Skin of body (tissue), 3 donors: ENCODE measurements at places on chromosomes 4 and X. TPM values are rescaled to one million over a fixed set of nuclear protein-coding genes. Genes with fewer than 3 reads are reported as not detected.

- no peak for DNase-seq
These were observed 1869.7 kb downstream of the PCDH7 start for GRCh38 chr4:32589853-32590252.

DNA sequence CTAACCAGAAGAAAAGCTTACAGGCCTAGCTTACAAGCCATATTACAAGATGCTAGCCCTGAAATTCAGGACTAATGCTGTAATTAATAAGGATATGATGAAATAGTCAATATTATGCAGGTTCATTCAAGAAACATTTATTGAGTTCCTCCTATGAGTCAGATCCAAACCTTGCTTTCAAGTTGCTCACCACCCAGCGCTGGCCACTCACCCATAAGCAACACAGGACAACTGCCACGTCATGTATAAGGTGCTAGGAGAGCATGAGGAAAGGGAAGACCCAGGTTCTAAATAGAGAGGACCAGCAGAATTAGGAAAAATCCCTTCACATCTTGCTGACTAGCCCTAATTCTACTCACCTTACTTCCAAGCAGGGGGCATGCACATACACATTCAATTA is 23.3 kb downstream of the MAML3 start:
- no peak for DNase-seq

Gene ARHGAP6
- total RNA-seq, result 4.8 TPM

DNA sequence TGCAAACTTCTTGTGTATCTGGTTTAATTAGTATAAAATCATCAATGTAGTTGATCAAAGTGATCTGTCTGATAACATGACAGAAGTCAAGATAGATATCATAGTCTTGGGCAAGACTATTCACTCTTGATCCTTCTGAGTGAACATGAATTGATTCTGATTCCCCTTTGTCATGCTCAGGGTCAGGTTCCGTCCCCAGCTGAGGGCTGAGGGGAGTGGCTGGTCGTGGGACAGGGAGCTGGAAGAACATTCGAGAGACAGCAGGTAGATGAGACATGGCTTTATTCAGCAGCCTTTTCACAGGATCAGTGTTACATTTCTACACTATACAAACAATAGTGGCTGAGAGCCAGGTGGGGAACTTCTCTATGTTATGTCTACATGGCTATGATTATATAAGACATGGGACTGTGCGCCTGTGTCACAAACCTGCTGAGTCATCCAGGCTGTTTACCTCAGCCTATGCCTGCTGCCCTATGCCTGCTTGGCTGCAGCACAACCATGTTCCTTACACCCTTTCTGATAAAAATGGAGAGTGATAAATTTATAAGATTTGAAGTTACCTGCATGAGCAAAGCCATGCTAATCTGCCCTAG is 586.9 kb upstream of the NR3C2 start:
- no peak for DNase-seq

- DNase-seq, result no peak
These were observed 297.7 kb upstream of the CLNK start for GRCh38 chr4:10982305-10982704.

DNA sequence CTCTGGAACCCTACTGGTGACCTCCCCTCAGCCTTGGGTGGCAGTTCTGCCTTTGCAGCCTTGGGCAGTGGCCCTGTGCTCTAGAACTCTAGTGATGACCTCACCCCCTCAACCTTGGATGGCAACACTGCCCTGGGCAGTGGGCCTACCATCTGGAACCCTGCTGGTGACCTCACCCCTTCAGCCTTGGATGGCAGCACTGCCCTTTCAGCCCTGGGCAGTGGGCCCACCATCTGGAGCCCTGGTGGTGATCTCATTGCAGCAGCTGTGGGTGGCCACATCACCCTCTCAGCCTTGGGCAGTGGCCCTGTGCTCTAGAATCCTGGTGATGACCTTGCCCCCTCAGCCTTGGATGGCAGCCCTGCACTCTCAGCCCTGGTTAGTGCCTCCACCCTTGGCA is 129.3 kb downstream of the RBMX2 start:
- DNase-seq, result no peak

DNA sequence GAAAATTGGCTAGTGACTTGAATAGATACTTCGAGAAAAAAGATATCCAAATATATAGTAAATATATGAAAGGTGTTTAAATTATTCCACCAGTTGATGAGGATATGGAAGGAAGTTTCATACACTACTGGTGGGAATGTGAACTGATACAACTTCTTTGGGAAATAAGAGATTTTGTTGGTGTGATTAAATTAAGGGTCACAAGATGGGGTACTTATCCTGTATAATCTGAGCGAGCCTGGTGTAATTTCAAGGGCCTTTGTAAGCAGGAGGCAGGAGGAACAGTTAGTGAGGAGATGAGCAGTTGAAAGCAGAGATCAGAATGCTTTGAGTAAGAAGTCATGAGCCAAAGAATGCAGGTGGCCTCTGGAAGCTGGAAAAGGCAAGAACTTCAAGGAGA is 192.2 kb downstream of the KCTD8 start:
- no peak for DNase-seq

DNA sequence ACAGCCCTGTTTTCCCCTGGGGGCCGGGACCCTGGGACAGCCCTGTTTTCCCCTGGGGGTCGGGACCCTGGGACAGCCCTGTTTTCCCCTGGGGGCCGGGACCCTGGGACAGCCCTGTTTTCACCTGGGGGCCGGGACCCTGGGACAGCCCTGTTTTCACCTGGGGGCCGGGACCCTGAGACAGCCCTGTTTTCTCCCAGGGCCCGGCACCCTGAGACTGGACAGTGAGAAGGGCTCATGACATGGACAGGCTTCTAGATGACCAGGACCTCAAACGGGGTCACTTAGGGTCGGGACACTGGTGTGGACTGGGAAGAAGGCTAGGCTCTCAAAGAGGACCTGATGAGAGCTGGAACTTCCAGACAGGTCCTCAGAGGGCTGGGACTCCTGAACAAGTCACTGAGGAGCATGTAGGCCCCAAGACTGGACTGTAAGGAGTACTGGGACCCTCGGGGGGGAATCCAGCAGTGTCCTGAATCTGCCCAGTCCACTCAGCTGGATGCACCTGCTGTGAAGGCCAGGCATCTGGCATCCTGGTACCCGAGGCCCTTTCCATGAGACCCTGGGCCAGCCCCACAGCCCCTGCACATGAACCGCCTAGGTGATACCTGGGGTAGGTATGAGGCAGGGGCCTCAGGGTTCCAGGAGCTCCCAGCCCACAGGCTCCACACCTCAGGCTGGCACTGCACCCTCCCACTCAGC is 2.4 kb downstream of the PCGF3 start:
- DNase-seq, result no peak

Gene BRS3
- not detected for total RNA-seq
